ENCODE measurements at places on chromosomes 2 and 18.

- peak; percentile 95 for DNase-seq
Measured at GRCh38 chr2:120825370-120826259, 89.9 kb downstream of the GLI2 start.

DNA sequence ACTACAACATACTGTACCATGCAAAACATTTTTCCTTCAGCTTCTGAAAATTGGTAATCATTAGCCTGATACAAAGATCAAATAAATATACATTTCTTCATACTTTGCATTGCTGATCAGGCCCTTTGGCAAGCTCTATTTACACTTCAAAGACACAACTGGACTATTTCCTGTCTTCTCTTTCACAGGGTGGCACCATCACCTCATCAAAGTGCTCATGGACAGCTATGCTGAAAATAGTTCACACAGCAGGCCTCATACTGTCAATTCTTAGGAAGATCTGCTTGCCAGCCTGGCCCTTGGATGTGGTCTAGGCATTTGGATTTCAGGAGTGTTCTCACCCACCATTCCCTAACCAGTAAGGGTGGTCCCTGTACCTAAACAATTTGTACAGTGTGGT is 33.9 kb downstream of the FBXO15 start:
- no peak for DNase-seq

DNA sequence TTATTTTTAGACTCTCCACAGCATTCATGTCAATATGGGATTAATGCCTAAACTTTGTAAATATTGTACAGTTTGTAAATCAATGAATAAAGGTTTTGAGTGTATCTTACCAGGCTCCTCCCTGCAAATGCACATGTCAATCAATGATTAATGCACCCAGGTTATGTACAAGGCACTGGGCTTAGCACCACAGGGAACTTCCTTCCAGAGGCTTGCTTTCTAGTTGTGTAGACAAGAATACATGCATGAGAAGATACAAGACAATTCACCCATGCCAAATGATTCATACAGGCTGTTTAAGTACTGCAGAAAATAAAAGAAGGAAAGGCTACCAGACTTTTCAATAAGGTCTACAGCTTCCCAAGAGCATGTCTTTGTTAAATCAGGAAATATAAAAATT is 114.1 kb downstream of the MMADHC start:
- DNase-seq, result no peak

DNA sequence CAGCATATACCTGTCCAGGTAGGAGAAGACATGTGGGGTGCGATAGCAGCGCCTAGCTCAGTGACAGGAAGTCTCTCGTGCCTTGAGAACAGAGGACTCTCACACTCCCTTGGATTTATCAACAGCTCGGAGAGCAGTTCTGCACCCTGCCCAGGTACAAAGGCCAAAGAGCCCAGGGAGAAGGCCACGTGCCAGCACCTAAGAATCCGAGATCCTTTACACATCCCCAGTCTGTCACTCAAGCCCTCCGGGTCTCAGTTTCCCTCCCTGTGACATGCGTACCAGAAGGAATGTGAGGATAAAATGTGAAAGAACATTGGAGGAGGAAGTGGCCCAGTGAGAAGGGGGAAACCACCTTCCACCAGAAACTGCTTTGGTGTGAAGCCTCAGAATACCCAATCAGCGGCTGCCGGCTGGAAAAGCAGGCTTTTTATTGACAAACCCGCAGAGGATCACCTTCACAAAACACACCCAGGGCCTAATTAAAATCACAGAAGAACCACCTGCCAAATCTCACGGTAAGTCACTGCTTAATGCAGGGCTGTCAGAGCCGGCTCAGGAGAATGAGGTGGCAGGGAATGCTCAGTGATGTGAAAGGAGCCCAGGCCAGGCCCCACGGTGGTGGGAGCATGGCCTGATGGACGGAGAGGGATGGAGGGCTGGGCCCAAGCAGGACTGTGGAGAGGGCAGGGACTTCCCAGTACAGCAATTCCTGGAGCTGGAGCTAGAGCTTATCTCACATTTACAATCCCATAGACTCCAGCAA is 66.3 kb downstream of the MYO5B start:
- no peak for DNase-seq
